NCI-H345 (cell line): ENCODE measurements at places on chromosomes 5 and 9.

- no peak for DNase-seq
Measured at GRCh38 chr9:34016149-34016548, 32.5 kb downstream of the UBAP2 start.

DNA sequence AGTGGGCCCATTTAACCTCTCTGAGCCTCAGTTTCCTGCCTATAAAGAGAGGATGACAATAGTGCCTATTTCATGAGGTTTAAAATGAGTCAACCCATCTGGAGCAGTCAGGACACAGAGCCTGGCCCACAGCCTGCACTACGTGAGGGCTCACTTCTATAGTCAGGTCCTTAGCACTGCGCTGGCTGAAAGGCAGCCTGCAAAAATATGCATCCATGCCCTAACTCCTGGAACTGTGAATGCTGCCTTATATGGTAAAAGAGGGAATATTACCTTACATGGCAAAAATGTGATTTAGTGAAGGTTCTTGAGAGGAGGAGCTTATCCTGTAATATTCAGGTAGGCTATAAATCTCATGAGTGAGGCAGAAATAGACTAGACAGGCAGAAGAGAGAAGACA, 98.5 kb downstream of the GABBR2 start:
- no peak for DNase-seq

DNA sequence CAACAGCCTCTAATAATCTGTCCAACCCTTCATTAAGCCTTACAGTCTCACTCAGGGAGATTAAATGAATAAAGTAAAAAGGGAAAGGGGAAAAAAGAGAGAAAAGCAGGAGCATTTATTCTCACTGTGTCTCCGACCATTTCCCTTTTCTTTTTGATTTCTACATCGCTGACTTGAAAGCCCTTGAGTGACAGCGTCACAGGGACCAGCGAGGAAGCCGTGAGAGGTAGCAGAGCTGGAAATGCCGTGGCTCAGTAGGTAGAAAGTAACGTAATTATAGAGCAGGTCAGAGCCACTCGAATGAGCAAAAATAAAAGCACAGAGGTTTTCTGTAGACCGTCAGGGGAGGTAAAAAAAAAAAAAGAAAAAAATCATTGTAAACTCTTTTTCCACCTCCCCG, 52.4 kb downstream of the ASS1 start:
- DNase-seq = no peak

DNA sequence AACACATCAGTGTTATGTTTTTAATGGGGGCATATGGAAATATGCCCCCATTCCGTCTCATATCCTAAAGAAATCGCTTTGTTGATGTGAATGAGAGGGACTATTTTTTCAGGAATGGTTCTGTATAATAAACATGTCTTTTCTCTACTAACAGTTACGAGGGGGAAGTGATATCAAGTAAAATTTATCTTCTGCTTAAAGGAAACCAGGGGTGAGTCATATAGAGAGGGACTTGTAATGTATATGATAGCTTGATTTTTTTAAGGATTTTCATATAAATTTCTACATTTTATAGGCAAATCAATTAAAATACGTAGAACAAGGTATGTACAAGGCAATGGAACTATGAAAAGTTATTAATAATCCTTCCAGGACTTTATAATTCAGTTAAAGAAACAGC, 207.1 kb downstream of the SEMA5A start:
- no peak for DNase-seq

DNA sequence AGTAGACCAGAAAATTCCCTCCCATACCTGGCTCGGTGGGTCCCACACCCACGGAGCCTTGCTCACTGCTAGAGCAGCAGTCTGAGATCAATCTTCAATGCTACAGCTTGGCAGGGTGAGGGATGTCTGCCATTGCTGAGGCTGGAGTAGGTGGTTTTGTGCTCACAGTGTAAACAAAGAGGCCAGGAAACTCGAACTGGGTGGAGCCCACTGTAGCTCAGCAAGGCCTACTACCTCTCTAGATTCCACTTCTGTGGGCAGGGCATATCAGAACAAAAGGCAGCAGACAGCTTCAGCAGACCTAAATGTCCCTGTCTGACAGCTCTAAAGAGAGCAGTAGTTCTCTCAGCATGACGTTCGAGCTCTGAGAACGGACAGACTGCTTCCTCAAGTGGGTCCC, 5.6 kb upstream of the GZMA start:
- peak; percentile 44 for DNase-seq

DNA sequence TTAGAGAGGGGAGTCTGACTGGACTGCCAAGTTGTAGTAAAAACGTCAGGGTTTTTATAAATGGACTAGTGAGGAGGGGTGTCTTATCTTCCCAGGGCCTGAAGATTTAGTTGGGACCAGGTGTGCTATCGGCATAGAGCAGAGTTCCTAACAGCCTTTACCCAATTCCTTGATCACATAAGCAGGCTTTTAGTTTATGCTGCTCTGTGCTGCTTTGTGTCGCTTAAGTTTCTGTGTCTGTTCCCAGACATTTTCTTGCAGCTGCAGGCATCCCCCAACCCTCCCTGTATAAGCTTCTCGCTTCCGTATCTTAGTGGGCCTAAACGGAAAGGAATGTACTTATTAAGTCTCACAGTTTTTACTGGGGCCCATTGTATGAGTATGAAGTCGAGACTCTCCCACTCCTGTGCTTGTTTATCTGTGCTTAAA, 2.6 kb upstream of the SMC5 start:
- no peak for DNase-seq

- DNase-seq = no peak
Measured at GRCh38 chr5:133706506-133707430, 94.4 kb upstream of the FSTL4 start.

DNA sequence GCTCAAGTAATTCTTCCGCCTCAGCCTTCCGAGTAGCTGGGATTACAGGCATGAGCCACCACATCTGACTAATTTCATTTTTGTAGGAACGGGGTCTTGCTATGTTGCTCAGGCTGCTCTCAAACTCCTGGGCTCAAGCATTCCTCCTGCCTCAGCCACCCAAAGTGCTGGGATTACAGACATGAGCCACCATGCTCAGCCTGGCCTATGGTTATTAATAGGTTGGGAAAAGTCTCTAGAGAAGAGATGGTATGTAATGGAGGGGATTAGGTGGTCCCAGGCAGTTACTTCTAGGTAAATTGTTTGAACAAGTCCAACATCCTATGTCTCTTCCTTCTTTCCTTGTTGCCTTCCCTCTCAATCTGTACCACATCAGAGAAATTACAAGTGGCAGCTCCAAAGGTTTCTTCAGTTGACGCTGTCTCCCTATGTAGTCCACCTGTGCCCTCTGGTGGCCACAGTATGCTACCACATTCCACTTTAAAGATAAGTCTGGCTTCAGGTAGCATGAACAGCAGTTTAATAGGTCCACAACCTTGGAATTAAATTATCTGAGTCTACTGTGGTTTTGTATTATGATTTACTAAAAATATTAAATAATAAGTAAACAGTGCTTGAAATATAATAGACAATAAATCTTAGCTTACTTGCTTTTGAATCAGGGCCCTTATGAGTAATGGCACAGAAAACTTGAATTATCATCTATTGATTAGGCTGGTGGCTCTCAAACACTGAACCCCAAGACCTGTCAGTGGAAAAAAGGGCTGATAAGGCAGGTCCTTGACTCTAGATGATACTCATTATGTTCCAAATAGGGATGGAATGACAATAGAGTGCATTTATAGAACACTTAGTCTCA, 9.7 kb downstream of the TIGD6 start:
- DNase-seq = peak; percentile 81

- DNase-seq = peak; percentile 7
Measured at GRCh38 chr5:107653685-107654084, 17.1 kb downstream of the EFNA5 start.

DNA sequence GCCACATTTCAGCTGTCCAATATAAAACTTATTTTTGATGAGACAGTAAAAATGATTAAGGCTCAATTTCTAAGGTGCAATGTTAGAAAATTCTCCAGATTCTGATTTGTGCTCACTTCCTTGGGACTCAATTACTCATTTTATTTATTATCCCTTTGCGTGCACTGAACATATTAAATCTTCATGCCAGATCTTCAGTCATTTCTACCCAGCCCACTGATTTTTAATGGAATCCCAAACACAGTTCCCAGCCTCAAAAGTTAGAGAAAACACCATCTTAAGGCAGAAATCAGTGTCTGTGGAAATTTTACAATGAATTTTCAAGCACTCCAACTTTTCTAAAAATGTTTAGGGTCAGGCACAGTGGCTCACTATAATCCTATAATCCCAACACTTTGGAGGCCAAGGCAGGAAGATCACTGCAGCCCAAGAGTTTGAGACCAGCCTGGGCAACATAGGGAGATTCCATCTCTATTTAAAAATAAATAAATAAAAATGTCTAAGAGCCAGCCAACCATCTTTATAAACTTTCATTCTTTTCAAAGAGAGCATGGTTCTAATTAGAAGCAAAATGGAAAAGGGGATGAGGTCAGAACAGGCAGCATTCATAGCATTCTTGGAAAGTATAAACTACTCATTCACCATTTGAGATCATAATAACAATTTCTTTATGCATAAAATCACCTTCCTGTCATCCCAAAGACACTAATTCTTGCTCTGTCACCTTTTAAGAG, 53.7 kb downstream of the TLE1 start:
- no peak for DNase-seq

DNA sequence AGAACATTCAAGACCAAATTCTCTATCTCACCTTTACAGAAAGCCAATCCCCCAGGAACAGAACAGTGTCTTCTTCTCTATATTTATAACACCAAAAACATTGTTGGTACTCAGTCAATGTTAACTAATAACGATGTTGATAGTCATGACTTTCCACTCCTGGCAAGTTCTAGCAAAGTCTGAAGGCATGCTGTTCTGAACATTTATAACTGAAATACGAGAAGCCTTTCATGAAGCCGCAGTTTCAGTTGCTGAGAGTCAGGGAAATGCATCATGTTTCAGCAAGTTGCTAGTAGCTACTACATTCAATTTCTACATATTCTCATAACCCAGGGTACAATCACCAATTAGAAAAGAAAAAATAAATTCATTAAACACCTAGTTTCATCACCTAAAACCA, 301.4 kb downstream of the PDE4D start:
- no peak for DNase-seq

DNA sequence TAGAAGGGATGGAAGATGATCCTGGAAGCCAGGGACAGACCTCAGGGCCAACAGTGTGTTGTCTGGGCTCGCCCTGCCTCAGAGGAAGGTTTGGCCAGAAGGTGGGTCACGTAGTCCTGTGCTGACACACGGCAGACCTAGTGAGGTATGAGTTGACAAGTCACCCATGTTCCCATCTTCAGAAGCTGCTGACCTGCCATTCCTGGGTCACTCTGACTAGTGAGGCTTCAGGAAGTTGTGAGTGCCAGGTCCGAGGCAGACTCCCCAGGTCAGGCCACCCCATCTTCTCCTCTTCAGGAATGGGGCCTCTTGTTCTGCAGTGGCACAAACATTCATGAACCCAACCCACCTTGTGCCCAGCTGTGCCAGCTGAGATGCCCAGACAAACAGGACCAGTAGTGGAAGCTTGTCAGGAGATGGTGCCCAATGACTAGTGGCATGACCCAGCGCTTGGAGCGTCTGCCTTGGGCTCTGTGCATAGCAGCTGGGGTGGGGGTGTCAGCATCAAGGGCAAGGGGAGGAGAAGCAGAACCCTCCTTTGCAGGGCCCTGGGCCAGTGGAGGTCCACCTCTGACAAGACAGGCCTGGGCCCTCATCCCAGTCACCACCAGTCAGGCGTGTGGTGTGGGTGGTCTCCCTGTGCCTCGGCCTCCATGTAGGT, 16.8 kb upstream of the ANGPTL2 start:
- no peak for DNase-seq

- no peak for DNase-seq
Measured at GRCh38 chr9:130137641-130138081, 34.5 kb upstream of the NCS1 start.

- no peak for DNase-seq
Measured at GRCh38 chr5:131229623-131230022, 34.2 kb upstream of the CDC42SE2 start.

GRCh38 chr9:107673861-107674720, 184.5 kb upstream of the KLF4 start:
- no peak for DNase-seq

GRCh38 chr5:78841767-78842166, 143.3 kb downstream of the ARSB start:
- no peak for DNase-seq
